ENCODE measurements at places on chromosomes 4 and X. TPM values are rescaled to one million over a fixed set of nuclear protein-coding genes. Genes with fewer than 3 reads are reported as not detected.

DNA sequence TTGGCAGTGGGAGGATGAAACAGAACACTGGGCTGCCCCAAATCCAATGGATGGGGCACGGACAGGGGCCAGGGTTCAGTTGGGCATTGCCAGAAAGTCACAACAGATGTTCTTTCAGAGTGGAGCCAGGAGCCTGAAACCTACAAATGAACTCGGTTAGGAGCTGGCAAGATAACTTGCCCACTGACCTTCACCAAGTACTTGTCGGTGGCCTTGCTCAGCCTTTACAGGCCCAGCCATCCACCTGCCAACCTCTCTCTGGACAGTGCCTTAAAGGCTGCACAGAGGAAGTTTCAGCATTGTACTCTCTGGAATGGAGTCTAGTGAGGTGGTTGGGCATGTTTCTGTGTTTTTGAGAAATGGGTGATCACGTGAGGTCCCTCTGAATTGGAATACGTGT lies 87.1 kb upstream of the USP9X start:
- peaks cover 5% of the 10 kb centered on the region for H3K36me3 ChIP-seq
- H3K4me3 ChIP-seq = no peak overlapping the region
- no peak overlapping the region for H3K27ac ChIP-seq
- H3K27me3 ChIP-seq = peaks cover 49% of the 10 kb centered on the region
- H3K4me1 ChIP-seq = no peaks in the 10 kb centered on the region

- H3K27me3 ChIP-seq = no peaks in the 10 kb centered on the region
- no peaks in the 10 kb centered on the region for H3K4me1 ChIP-seq
- DNase-seq = no peak
- no peaks in the 10 kb centered on the region for H3K36me3 ChIP-seq
- H3K4me3 ChIP-seq = no peak overlapping the region
- H3K27ac ChIP-seq = no peak overlapping the region
These were observed 93.8 kb downstream of the GATB start for GRCh38 chr4:151667048-151667447.

PRKG2 gene
- not detected for total RNA-seq

GRCh38 chr4:187608001-187608421 lies 387.6 kb upstream of the ZFP42 start:
- H3K4me1 ChIP-seq = no peaks in the 10 kb centered on the region
- no peak overlapping the region for H3K4me3 ChIP-seq
- DNase-seq = no peak
- H3K36me3 ChIP-seq = peaks cover 1% of the 10 kb centered on the region
- H3K27me3 ChIP-seq = no peaks in the 10 kb centered on the region

- no peak overlapping the region for H3K27ac ChIP-seq
- DNase-seq = no peak
- H3K4me3 ChIP-seq = no peak overlapping the region
- H3K4me1 ChIP-seq = no peaks in the 10 kb centered on the region
- H3K27me3 ChIP-seq = peaks cover 12% of the 10 kb centered on the region
These were observed 96.7 kb downstream of the IL1RAPL2 start for GRCh38 chrX:104662694-104663093.

ETDA gene
- not detected for total RNA-seq

GRCh38 chr4:67332627-67333026 lies 212.7 kb downstream of the CENPC start:
- no peak for DNase-seq
- no peaks in the 10 kb centered on the region for H3K4me1 ChIP-seq
- H3K27me3 ChIP-seq = peaks cover 19% of the 10 kb centered on the region
- H3K36me3 ChIP-seq = no peaks in the 10 kb centered on the region
- no peak overlapping the region for H3K4me3 ChIP-seq

DNA sequence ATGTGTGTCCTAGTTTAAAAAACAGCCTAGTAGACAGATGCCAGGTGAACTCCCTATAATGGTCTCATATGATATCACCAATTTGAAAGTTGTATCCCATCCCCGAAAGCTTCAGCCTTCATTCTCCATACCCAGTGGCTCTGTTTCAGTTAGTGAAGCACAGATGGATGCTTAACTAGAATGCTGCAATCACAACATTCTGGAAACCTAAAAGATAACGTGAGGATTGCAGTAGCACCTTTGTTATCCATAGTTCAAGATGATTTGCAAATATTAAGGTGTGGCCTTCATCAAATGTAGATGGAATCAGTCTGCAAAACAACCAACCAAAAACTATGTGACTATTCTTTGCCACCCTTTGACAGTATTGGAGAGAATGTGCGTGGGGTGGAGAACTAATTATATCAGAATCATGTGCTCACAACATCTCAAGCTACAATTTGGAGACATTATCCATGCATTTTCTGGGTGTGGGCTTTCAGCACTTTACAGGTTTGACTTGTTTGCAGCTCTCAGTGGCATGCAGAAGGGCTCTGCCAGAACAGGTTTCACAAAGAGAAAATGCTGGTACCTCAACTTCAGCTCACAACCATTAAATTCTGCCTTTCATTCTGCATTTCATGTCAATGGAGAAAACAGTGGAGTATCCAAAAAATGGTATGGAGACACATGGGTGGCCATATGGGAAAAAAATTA lies 18.3 kb upstream of the PPID start:
- DNase-seq = no peak
- no peak overlapping the region for H3K27ac ChIP-seq
- no peaks in the 10 kb centered on the region for H3K36me3 ChIP-seq
- no peaks in the 10 kb centered on the region for H3K4me1 ChIP-seq
- H3K4me3 ChIP-seq = no peak overlapping the region

ARHGAP6 gene
- total RNA-seq = not detected

SSX3 gene
- not detected for total RNA-seq

CFAP47 gene
- not detected for total RNA-seq

Data from activated T-cell treated with anti-CD3 and anti-CD28 coated beads, Interleukin-2, amount 50 U/mL, for 72 hours (primary cell).